CD4-positive, alpha-beta T cell treated with Interleukin-17A for 4 hours (primary cell): ENCODE measurements at places on chromosomes 1 and 21.

DNA sequence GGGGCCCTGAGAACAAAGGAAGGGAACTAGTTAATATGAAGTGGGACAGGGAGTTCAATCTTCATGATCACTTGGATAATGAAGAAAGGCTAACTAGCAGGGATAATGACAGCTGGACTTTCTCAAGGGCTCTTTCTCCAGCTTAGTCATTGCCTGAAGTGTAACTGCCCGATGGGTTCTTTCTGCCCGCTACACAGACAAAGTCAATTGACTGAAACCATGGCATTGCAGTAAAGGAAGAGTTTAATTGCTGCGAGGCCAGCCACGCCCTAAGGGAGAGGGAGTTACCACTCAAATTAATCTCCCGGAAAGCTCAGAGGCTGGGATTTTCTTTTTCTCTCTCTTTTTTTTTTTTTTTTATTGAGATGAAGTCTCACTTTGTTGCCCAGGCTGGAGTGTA, 16.6 kb upstream of the SLC2A5 start:
- no peak for DNase-seq

DNA sequence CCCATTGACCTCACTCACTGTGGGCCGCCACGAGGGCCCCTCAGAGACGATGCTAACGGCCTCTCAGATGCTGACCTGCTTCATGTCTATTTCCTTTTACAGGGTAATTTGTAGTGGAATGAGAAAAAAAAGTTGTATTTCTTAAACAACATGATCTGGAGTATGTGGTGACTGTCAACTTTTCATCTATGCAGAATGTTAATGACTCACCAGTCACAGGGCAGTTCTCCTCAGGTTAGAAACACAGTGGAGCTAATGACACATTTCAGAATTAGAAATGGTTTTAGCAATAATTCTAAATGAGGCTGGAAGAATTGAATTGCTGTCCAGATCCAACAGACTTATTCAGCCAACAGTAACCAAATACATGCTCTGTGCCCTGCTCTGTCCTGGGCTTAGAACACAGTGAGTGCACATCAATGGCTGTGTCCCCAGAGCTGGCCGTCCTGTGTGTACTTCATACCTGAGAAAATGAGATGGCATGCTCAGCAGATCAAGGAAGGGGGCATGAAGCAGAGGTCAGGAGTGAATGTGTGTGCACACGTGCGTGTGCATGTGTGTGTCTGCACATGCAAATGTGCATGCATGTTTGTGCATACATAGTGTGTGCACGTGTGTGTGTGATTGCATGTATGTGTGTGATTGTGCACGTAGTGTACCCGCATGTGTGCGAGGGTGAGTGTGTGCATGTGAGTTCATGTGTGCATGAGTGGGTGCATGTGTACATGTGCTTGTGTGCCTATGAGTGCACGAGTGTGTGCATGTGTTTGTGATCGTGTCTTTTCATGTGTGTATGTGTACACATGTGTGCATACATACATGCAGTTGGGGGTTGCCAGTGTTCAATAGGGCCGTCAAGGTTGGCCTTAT, 145.3 kb downstream of the PCBP3 start:
- DNase-seq: no peak

GRCh38 chr1:207130252-207131036, 26.4 kb downstream of the C4BPA start:
- DNase-seq: no peak

GRCh38 chr1:245091818-245092637, 62.8 kb upstream of the KIF26B start:
- DNase-seq: no peak

- no peak for DNase-seq
Observed at GRCh38 chr1:235643837-235644692, 5.5 kb downstream of the GNG4 start.

DNA sequence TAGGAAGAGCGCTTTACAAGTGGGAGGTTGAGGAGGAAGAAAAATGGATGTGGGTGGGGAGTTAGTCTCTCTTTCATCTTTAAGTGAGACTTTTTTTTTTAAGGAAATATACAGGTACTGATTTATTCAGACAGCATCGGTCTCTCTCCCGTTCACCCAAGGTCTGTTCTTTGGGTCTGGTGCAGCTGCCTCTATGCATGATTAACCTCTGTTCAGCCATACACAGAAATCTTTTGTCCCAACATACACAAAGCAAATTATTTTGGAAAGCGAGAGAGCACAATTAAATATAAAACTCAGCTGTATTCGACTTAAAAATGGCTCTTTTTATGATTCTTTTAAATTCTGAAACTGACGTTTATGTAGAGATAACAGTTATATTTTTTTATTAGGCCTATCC, 11.0 kb downstream of the PROX1 start:
- no peak for DNase-seq

- no peak for DNase-seq
Observed at GRCh38 chr1:194474701-194475100, 1288.3 kb upstream of the B3GALT2 start.

- no peak for DNase-seq
Observed at GRCh38 chr21:44337449-44337848, 1.7 kb downstream of the CFAP410 start.

DNA sequence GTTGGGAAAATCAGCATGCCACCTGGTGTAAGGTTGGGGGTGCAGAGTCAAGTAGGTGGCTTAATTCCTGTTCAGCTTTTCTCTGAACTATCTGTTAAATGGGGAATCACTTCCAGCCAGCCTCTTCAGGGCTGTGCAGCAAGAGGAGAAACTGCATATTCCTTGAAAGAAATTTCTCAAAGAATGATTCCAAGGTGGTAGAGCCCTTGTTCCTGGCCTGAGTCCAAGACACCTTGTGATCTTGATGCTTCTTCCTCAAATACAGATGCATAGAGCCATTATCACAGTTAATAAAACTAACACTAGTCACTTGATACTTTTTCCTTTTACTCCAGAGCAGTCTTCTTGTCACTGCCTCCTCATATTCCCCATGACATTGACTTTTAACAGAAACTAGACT, 5.2 kb downstream of the TXLNA start:
- no peak for DNase-seq

DNA sequence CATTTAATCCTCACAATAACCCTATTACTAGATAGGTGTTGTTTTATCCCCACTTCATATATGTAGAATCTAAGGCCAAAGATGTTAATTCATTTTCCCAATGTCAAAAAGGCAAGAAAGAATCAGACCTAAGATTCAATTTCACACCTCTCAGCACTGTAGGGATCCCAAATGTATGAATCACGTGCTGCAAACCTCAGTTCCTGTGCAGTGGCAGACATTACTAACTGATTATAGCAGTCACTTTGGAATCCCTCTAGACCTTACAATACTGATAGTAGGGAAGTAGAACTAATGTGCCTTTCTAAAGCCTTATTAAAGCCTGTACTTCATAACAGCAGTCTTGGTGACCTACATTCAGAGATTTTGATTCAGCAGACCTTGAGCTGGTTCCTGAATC, 2.3 kb downstream of the C1orf87 start:
- DNase-seq: no peak

- no peak for DNase-seq
Observed at GRCh38 chr1:208825300-208825699, 581.1 kb upstream of the PLXNA2 start.

DNA sequence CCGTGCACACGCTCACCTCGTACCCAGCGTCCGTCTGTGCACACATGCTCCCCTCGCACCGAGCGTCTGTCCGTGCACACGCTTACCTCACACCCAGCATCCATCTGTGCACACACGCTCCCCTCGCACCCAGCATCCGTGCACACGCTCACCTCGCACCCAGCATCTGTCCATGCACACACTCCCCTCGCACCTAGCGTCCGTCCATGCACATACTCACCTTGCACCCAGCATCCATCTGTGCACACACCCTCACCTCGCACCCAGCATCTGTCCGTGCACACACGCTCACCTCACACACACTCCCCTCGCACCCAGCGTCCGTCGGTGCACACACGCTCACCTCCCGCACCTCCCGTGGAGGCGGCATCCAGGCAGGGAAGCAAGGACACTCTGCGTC, 24.4 kb upstream of the COL18A1 start:
- no peak for DNase-seq

DNA sequence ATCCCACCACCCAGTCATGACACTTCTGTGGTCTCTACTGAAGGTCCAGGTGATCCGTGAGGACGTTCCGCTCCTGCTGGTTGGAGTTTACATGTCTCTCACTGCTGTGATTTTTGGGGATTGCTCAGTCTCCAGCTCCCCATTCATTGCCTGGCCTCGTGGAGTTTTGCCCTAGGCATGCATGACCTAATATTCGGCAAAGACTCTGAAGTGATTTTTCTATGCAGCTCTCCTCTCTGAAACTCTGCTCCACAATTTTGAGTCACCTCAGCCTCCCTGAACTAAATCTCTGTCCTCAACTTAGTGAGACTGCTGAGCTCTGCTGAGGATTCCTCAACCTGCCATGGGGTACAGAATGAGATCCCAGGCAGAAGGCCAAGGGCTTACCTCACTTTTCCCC, 174.4 kb upstream of the FGGY start:
- DNase-seq: no peak
